ENCODE measurements at places on chromosomes 6 and 20.

- DNase-seq: no peak
Observed at GRCh38 chr6:110875548-110876169, 1.1 kb downstream of the AMD1 start.

DNA sequence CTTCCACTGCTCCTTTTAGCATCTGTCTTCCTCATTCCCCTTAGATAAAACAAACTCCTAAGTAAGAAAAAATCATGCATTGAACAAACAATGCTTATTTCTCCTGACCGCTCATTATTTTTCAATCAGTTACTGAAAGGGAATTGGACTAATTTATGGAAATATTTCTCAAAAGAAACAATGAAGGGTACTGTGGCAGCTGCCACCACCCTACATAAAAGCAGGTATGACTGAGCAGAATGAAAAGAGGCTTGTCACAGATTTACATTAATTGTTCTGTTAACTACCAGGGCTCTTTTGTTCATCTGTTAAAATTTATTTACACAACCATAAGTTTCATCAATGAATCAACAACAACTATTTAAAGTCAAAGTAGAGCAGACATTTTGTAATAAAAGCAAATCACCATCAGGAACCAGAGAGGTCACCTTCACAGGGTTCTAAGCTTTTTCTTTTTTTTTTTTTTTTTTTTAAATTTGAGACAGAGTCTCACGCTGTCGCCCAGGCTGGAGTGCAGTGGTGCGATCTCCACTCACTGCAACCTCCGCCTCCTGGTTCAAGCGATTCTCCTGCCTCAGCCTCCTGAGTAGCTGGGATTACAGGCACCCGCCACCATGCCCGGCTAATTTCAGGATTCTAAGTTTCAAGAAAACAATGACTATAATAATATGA, 204.0 kb downstream of the PTPRK start:
- no peak for DNase-seq

- DNase-seq: no peak
Observed at GRCh38 chr6:84458271-84458670, 230.8 kb upstream of the CEP162 start.

DNA sequence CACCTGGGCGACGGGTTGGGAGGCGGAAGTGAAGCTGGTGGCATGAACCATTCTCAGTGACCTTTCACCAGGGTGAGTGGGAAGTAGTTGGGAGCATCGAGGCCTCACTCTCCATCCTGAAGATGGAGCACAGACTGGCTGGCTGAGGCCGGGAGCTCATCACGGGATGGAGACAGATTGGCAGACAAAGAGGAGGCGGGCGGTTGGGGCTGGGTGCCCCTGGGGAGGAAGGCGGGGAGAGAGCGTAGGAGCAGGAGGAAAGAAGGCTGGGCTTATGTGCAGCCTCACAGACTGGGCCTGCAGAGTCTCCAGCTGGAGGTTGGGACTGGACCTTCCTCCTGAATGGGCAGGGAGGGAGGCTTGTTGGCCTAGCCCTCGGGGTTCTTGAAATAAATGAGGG, 44.2 kb upstream of the SCRT2 start:
- DNase-seq: no peak

All from head of caudate nucleus (tissue), 42 donors.